ENCODE measurements at places on chromosomes 1 and 21.

GRCh38 chr1:228289996-228290881 lies 82.4 kb downstream of the OBSCN start:
- no peak for DNase-seq

DNA sequence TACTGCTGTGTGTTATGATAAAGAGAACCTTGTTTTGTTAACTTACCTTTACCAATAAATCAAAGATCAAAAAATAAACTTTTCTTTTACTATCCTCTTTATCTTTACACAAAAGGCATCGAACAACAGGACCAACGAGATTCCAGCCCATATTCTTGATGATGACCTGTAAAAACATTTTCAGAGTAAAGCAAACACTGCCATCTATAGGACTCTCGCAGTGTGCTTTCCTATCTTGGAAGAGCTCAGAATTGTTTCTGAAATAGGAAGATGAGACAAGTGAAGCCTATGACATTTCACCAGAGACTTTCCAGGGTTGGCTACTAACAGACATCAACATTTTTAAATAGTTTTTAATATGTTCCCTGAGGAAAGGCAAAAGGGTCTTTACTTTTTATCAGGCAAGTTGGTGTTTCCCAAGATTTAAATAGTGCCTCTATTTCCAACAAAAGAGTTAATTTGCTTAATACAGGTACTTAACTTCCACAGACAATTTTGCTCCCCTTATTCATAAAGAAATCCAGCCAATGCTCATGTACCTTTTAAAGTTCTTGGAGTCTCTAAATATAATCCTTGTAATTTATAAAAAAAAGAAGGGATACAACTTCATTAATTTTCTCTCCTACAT lies 7.3 kb downstream of the GLMN start:
- no peak for DNase-seq

- no peak for DNase-seq
Measured at GRCh38 chr1:223832637-223832943, 13.2 kb downstream of the TP53BP2 start.

DNA sequence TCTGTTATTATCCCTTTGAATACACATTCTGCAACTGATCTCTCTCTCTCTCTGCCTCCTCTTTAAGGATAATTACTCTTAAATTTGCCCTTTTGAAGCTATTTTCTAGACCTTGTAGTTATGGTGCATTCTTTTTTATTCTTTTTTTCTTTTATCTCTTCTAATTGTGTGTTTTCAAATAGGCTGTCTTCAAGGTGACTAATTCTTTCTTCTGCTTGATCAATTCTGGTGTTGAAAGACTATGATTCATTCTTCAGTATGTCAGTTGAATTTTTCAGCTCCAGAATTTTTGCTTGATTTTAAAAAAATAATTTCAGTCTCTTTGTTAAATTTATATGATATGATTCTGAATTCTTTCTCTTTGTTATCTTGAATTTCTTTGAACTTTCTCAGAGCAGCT lies 95.6 kb upstream of the GPR52 start:
- no peak for DNase-seq

DNA sequence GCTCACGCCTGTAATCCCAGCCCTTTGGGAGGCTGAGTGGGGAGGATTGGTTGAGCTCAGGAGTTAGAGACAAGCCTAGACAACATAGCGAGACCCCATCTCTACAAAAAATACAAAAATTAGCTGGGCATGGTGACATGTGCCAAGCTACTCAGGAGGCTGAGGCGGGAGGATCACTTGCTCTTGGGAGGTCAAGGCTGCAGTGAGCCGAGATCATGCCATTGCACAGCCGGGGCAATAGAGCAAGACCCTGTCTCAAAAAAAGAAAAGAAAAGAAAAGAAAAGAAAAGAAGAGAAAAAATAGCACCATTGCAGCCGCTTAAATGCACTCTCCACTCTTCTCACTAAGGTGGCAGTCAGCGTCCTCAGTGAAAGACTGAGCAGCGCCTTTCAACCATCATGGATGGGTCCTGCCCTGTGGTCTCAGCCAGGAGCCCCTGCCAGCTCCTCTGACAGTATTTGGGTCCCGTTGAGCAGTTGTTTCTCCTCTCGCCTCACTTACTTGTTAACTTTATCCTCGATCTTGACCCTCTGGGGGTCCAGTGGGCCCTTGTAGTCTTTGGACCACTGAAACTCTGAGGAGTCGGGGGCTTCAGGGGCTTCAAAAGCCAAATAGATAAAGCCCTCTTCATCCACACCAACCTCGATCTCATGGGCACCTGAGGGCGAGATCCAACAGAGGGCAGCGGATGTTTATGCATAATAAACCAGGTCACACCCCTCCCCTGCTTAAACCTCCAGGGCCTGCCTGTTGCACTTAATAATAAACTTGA lies 36.9 kb downstream of the MYOM3 start:
- no peak for DNase-seq

DNA sequence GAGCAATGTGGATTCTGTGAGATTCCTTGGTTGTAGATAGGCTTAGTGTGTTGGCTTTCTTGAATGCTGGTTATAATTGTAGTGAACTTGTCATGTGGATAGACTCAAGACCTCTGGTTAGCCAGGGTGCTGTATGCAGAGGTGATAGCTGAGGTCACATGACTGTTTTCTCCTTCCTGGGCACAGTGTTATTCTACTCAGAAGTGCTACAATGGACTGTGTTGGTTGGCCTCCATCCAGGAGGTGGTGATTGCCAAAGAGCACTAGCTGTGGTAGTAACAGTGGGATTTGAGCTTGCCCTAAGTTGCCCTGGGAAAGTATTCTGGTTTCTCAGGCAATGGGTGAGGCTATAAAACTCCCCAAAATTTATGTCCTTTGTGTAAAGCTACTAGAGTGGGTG lies 71.6 kb downstream of the SH3BGR start:
- DNase-seq: no peak

GRCh38 chr1:41700581-41700980 lies 216.1 kb upstream of the EDN2 start:
- no peak for DNase-seq

GRCh38 chr1:23167353-23168078 lies 1.1 kb downstream of the LUZP1 start:
- peak; percentile 18 for DNase-seq

- no peak for DNase-seq
Measured at GRCh38 chr1:1356796-1357401, 1.5 kb downstream of the MXRA8 start.

DNA sequence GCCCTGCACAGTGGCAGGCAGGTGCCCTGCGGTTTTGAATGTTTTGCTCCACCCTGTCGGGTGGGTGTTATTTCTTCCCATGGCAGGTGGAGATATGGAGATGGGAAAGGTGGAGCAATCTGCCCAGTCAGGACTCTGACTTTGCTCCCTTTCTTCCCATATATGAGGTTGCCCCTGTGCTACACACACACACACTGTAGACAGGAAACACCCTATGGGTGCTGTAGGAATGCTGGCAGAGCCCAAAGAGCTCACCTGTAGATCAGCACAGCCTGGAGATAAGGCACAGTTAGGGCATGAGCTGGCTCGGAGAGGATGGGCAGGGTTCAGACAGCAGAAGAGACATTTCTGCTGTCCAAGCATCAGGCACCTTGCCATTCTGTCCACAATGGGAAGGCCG lies 246.0 kb upstream of the AJAP1 start:
- DNase-seq: no peak

GRCh38 chr1:151340870-151341754 lies 5.9 kb downstream of the RFX5 start:
- peak; percentile 53 for DNase-seq

DNA sequence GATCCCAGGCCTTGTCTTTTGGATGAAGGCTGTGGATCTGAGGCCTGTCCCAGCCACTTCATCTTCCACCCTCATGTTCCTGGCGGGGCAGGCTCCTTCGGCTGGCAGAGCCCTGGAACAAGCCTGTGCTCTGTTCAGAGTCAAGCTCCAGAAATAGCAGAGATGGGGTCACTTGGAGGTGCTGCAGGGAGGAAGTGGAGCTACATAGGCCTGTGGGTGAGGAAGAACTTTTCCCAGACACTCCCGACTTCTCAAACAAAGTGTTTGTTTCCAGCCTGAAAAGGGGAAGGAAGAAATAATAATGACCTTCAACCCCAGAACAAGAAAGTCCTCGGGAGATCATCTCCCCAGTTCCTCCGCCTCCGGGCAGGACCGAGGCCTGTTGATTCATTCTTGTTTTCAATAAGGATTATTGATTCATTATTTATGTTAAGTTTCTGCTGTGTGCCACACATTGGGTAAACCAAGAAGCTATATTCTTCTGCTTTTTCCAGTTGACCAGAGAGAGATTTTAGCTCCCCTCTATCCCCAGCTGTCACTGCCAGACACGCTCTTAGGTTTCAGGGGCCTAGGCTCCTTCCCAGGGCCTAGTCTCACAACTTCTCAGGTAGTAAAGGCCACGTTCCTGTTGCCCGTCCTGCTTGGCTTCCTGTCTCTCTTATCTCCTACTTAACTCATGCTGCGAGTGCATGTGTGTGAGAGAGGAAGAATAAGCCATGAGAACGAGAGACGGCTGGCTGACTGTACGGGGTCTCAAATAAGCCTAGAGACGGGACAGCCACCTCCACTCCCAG lies 16.9 kb downstream of the IKBKE start:
- no peak for DNase-seq

DNA sequence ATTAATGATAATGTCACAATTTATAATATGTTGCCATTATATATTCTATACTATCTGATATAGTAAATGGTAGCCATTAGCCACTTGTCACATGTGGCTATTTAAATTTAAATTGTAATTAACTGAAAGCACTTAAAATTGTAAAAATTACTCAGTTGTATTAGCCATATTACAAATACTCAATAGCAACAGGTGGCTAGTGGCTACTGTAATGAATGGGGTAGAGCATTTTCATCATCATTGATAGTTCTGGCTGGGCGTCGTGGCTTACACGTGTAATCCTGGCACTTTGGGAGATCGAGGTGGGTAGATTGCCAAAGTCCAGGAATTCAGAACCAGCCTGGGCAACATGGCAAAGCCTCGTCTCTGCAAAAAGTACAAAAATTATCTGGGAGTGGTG lies 16.5 kb downstream of the ZBTB37 start:
- no peak for DNase-seq

- no peak for DNase-seq
Measured at GRCh38 chr1:182740120-182740519, 49.5 kb upstream of the NPL start.

DNA sequence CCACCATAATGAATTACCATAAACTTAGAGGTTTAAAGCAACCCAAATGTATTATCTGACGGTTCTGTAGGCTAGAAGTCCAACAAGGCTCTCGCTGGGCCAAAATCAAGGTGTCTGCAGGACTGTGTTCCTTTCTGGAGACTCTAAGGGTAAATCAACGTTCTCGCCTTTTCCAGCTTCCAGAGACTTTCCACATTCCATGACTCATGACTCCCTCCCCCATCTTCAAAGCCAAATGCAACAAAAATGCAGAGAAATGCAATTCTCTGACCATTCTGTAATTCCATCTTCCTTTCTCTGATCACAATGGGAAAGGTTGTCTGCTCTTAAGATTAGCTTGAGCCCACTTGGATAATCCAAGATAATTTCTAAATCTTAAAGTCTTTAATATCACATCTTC lies 287.1 kb downstream of the LTN1 start:
- DNase-seq: no peak

DNA sequence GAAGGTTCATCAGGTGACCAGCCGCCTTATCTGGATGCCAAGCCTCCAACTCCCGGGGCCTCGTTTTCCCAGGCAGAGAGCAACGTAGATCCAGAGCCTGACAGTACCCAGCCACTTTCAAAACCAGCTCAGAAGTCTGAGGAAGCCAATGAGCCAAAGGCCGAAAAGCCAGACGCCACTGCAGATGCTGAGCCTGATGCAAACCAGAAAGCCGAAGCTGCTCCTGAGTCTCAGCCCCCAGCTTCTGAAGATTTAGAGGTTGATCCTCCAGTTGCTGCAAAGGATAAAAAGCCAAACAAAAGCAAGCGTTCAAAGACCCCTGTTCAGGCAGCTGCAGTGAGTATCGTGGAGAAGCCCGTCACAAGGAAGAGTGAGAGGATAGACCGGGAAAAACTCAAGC lies 44.5 kb downstream of the ZBTB17 start:
- no peak for DNase-seq

GRCh38 chr1:152036267-152037216 lies at the start of gene S100A11:
TSS of gene S100A11 (minus strand) at chr1:152037004. CDS start at chr1:152036915, 89 bp downstream.
- peak; percentile 66 for DNase-seq

DNA sequence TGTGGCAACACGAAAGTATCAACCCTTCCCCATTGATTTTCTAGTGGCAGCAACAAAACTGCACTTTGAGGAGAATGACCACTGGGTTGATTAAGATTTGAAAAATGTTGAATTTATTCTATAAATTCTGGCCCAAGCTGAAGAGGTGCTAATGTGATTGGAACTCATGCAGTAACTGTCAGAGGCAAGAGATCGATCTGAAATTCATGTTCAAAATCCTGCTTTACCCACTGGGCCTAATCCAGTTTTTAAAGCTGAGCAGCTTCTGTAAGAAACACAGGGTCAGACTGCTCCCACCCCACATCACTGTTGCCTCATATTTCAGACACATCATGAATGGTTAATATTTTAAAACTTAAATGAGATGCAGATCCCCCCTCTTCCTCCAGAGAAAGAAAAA lies 617.5 kb upstream of the BEND5 start:
- DNase-seq: no peak

DNA sequence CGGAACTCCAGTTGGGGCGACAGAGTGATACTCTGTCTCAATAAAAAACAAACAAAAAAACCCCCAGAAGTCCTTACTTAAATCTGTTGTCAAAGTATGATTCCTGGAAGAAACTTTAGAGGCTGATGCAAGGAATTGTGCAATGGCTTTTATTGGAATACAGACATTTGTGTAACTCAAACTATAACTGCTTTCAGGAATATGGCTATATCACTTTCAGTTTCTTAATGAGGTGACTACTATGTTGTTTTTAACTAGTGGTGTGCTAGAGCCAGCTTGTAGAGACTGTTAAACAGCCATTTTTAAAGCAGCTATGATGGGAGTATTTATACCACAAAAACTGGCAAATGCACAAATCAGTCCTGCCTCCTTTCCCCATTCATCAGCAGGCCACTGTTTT lies 22.7 kb upstream of the DNAJC28 start:
- no peak for DNase-seq

DNA sequence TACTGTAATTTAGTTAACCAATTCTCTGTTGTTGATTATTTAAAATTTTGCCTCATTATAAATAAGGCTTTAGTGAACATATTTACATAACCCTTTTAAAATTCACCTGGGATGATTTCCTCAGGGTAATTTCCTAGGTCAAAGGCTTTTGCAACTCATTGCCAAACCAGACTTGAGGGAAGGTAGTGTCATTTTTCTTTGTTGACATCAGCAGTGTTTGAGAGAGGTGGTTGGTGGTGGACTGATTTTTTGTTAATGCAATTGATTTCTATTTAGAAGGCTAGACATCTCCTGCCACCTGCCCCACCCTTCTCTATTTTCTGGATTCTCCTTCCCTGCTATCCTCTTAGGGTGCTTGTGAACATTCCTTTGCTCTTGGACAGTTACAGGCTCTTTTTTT lies 116.8 kb downstream of the HHAT start:
- DNase-seq: no peak

Measured in activated gamma-delta T cell treated with Interleukin-2 at 50 U/mL for 16 hours (primary cell).